ENCODE measurements at places on chromosomes 4 and X.

- DNase-seq, result no peak
Observed at GRCh38 chr4:156970501-156971164, 966 bp downstream of the PDGFC start.

- DNase-seq, result no peak
Observed at GRCh38 chrX:3592184-3592583, 121.3 kb downstream of the PRKX start.

- DNase-seq, result no peak
Observed at GRCh38 chr4:118825799-118826198, 10.1 kb downstream of the SEC24D start.

DNA sequence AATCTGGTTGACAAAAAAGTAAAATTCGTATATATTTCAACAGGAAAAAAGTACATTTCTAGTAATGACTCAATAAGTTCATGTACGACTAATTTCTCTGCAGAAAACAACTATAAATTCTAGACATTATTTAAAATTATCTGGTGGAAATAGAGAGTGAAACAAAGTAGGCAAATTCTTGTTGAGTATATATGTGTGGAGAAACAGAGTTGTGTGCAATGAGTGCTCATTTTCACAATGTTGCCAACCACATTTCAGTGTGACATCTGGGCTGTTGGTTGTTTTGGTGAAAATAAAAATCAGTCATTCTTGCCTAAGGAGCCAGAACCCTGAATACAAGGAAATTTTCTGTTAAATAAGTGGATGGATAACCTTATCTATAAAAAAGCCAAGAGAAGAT, 372.0 kb upstream of the NDST4 start:
- DNase-seq, result no peak

DNA sequence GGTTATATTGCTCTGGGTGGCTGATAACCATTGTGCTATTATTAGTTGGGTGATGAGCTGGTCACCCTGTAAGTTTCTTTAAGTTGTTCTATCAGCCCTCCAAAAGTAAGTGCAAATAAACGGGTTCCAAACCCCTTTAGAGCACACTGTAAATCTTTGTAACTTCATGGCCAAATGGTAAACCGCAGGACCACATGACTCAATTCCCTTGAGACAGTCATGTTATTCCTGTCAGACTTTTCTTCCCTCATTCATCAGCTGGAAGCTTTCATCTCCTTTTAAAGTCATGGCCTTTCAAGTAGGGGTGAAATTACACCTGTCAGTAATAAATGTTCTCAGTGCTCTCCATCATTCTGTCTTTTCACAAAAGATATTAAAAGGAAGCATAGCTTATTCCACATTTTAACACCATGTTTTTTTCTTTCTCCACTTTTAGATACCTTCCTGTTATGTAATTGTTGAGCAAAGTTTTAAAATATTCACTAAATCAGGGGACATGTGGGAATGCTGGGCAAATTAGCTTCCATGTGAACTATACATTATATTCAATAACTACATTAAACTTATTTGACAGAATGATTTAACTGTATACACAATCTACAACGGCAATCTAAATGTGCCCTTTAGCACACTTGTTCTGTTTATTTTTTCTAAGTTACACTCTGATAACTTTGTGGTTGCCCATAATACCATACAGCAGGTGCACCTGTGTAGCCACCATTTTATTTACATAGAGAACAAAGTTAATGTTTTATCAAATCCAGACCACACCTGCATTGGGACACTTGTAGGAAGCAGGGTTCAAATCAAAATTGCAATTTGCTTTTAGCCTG, 275.5 kb downstream of the CFAP299 start:
- no peak for DNase-seq

DNA sequence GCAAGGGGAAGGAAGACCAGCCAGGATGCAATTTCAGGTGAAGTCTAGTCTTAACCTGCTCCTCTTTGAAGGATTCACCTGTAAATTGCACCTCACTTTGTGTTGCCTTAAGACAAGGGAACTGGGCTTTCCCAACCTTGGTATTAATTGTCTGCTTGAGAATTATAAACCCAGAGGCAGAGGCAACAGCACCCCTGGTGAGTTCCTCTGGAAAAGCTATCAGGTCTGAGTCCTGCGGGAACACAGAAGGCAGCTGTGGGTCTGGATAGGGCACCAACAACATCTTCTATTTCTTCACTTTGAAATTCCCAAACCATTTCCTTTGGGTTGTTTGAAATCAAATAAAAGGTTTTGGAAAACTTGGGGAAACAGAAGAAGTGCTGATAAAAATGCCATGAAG, 109.2 kb upstream of the NPY2R start:
- DNase-seq, result no peak

DNA sequence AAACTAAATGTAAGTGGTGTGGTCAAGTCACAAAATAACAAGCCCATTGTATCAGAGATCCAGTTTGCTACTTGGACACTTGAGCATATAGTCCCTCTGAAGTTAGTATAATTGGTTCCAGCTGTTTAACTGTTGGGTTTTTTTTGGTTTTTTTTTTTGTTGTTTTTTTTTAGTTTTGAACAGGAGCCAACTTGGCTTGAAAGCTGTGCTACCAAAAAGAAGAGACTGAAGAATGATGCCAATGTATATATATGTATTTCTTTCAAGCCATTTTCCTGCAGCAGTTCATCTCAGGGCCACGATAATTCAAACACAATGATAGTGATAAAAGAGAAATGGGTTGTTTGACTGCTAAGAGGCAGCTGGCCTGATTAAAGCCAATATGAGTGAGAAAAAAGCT, 138.3 kb downstream of the PCDH18 start:
- no peak for DNase-seq

DNA sequence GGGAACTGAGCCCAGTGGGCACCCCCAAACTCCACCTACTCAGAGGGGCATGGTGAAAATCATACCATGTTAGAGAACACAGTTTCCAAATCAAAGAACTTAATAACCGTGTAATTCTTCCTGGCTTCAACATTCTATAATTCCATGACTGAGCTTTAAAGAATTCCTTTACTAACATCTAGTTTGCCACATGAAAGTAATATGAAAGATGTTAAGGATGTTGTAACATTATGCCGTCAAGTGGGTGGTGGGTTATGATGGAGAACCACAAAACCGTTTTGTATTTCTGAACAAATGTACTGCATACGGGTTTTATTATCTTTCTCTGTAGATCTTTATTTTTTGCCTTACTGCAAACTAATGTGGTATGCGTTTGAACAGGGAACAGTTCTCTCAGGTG, 549.0 kb upstream of the MAGEB2 start:
- no peak for DNase-seq

GRCh38 chr4:85495621-85496020, 20.7 kb downstream of the ARHGAP24 start:
- DNase-seq, result no peak

- DNase-seq, result no peak
Observed at GRCh38 chr4:8860096-8860891, 11.3 kb downstream of the HMX1 start.

- DNase-seq, result no peak
Observed at GRCh38 chr4:174764105-174764729, 64.8 kb downstream of the GLRA3 start.

GRCh38 chrX:139725720-139726119, 17.8 kb upstream of the MCF2 start:
- DNase-seq, result no peak

GRCh38 chrX:110426155-110426504, 67.5 kb downstream of the RTL9 start:
- DNase-seq, result no peak

- DNase-seq, result no peak
Observed at GRCh38 chr4:77449171-77449570, 156.4 kb upstream of the CXCL13 start.

DNA sequence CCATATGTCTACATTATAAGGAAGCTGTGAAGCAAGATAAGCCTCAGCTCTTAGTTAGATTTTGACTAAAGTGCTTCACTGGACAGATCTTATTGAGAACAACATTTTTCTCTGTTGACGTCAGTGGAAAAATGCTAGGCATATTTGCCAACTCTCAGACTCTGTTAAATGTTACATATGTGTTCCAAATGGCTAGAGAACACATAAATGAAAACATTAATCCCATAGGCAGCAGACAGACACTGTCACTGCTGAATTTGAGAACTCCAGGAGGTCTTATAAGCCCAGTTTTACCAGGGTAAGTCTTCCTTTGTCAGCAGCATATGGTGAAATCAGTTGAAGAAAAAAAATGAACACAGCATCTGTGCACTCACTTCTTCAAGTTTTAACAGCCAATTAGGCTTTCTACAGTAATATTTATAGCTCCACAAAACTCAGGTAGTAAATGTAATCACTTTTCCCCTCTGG, 186.9 kb downstream of the CAMK2D start:
- DNase-seq, result no peak

DNA sequence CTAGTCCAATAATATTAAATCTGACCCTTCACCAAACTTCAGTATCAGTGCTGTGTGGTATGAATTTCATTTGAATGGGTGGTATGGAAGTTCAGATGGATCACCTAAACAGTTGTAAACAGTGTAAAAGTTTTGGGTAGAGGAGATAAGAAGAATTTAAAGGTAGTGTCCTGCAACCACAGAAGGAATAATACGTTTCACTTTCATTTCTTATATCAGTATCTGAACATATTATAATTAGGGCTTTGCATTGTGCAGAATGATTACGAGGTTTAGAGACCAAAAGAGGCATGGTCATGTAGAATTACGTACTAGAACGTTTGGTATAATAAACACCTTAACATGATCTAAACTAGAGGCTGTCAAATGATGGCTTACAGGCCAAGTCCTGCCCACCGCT, 116.1 kb downstream of the PDLIM5 start:
- no peak for DNase-seq

DNA sequence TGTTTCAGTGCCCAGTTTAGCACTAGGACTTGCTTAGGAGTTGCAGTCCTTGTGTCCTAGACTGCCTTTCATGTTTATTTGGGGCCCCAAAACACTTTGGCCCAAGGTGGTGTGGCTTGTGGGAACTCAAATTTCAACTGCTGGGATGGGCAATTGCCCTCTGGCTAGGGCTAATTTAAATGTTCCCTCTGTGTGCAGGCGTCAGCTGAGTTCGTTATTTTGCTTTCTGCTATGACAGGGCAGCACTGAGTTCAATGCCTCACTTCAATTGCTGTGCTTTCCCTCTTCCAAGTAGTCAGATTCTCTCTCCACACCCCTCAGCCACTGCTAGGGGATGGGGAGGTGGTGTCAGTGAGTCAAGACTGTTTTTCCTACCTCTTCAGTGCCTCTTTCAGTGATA, 51.1 kb downstream of the ITIH6 start:
- DNase-seq, result no peak

DNA sequence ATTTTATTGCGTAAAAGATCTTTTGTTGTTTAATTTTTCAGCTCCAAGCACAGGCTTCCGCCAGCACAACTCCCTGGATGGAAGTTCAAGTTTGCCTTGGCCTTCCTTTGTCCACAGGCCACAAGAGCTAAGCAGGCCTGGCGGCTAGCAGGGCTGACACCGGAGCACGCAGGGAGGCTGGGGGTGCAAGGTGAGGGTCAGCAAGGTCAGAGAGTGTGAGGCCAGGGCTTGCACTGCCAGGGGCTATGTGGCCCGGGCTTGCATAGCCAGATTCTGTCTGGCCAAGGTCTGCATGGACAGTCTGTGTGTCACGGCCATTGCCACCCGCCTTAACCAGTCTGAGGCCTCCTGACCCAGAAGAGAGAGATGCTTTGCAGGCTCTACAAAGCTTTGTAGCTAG, 123.9 kb downstream of the BCOR start:
- no peak for DNase-seq

DNA sequence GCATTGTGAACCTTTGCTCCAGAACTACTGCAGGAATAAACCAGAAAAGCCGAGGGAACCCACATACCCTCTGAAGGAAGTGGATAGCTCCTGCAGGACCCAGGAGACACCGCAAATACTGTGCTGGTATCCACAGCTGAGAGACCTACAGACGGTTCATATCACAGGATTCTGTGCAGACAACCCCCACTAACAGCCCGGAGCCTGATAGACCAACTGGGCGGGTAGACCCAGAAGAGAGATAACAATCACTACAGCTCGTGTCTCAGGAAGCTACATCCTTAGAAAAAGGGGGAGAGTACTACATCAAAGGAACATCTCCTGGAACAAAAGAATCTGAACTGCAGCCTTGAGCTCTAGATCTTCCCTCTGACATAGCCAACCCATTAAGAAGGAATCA, 150.8 kb downstream of the FRAS1 start:
- no peak for DNase-seq

DNA sequence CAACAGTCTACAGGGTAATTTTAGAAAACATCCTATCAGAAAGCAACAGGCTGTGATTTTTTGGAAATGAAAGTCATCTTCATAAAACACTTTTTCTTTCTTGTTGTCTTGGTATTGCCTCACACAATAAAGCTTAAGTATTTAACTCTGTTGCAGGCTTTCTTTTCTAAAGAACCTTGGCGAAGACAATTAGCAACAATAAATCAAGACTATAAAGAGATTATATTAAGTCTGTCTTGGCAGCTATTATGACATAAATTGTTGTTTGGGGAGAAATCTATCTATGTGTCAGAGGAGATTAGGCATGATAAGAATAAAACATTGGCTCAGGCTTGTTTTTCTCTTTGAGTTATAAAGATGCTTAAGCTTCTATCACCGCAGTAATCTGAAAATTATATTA, 1774.8 kb downstream of the ARAP2 start:
- no peak for DNase-seq

DNA sequence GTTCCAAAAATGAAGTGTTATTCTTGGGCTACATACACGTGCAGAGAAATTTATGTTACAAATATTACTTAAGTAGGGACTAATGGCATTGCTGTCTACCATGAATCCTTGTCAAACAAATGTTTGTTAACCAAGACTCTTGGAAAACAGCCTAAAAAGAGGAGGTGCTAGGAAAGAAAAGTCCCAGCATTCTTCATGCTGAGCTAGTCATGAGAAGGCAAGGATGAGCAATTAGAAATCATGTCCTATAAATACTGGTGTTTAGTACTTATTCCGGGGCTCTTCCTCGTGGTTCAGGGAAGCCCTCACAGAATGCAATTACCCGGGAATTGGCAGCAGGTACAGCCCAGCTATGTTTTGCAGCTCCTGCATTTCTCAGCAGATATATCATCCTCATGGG, 378.1 kb upstream of the FTHL17 start:
- no peak for DNase-seq

DNA sequence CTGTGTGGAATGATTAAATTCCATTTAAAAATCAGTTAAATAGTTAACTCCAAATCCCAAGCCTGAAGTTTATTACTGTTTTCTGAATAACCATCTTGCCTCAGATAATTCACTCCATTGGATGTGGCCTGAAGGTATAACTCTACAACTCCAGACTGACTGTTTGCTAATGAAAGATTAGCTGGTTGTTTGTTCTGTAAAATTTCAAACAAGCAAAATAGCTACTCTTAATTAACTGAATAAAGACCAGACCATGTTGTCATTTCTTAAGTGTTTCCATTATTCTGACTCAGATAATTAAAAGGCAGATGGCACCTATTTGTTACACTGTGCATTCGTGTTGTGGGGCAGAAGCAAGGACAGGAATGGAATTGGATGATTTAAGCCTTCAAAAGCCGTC, 78.5 kb upstream of the DDIT4L start:
- DNase-seq, result no peak

DNA sequence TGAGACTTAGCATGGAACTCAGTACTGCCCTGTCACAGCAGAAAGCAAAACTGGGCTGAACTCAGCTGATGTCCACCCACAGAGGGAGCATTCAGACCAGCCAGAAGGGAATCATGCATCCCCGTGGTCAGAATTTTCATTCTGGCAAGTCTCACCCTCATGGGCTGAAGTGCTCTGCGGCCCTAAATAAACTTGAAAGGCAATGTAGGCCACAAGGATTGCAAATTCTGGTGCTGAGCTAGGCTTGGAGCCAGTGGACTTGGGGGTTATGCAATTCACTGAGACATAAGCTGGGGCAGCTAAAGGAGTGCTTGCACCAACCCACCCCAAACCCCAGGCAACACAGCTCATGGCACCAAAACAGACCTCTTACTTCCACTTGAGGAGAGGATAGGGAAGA, 494.1 kb downstream of the GABRG1 start:
- DNase-seq, result no peak
